Mesendoderm (in vitro differentiated cells): ENCODE measurements at places on chromosomes 2 and 18.
A peak's percentile ranks its signal among the peaks of the same experiment; 100 is the strongest.

DNA sequence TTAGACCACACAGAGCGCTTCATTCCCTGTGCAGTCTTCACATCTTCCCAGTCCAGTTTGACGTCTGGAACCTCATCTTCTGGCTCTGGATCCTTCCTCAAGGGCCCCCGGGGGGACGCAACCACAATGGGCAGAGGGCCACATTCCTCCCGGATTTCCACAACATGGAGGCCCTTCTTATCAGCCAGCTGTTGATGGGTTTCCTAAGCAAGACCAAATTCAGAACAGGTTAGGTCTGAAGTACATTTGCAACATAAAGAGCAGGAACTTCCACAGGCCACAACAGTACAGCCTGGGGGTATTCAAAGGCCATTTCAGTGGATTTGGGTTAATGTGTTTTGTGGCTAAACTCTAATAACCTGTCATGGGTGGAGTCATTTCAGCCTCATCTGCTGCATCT lies 34.2 kb downstream of the MRPS5 start:
- H3K4me1 ChIP-seq, result no peaks in the 10 kb centered on the region
- no peaks in the 10 kb centered on the region for H3K27me3 ChIP-seq
- H3K36me3 ChIP-seq, result peaks cover 8% of the 10 kb centered on the region
- peak; percentile 39 for DNase-seq
- H3K27ac ChIP-seq, result no peak overlapping the region

GRCh38 chr2:4356541-4356940 lies 653.2 kb downstream of the DCDC2C start:
- no peaks in the 10 kb centered on the region for H3K36me3 ChIP-seq
- H3K27me3 ChIP-seq, result no peaks in the 10 kb centered on the region
- H3K4me1 ChIP-seq, result no peaks in the 10 kb centered on the region
- H3K4me3 ChIP-seq, result no peak overlapping the region
- H3K27ac ChIP-seq, result no peak overlapping the region
- no peak for DNase-seq

- no peak overlapping the region for H3K4me3 ChIP-seq
- peaks cover 3% of the 10 kb centered on the region for H3K4me1 ChIP-seq
- H3K27ac ChIP-seq, result no peak overlapping the region
- no peaks in the 10 kb centered on the region for H3K36me3 ChIP-seq
Measured at GRCh38 chr18:48992133-48992532, 41.4 kb upstream of the SMAD7 start.

DNA sequence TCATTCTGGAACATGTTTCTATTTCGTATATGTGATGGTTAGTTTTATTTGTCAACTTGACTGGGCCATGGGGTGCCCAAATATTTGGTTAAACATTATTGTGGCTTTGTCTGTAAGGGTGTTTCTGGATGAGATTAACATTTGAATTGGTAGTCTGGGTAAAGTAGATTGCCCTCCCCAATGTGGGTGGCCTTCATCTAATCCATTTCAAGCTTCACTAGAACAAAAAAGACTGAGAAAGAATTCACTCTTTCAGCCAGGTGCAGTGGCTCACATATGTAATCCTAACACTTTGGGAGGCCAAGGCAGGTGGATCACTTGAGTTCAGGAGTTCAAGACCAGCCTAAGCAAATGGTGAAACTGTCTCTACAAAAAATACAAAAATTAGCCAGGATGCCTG lies 55.7 kb upstream of the TANC1 start:
- no peak for DNase-seq
- no peaks in the 10 kb centered on the region for H3K36me3 ChIP-seq
- no peak overlapping the region for H3K4me3 ChIP-seq
- H3K27me3 ChIP-seq, result no peaks in the 10 kb centered on the region

GRCh38 chr18:35835833-35836232 lies 136.6 kb upstream of the RMP24 start:
- no peaks in the 10 kb centered on the region for H3K36me3 ChIP-seq
- H3K27me3 ChIP-seq, result no peaks in the 10 kb centered on the region
- no peak overlapping the region for H3K27ac ChIP-seq
- no peaks in the 10 kb centered on the region for H3K4me1 ChIP-seq

DNA sequence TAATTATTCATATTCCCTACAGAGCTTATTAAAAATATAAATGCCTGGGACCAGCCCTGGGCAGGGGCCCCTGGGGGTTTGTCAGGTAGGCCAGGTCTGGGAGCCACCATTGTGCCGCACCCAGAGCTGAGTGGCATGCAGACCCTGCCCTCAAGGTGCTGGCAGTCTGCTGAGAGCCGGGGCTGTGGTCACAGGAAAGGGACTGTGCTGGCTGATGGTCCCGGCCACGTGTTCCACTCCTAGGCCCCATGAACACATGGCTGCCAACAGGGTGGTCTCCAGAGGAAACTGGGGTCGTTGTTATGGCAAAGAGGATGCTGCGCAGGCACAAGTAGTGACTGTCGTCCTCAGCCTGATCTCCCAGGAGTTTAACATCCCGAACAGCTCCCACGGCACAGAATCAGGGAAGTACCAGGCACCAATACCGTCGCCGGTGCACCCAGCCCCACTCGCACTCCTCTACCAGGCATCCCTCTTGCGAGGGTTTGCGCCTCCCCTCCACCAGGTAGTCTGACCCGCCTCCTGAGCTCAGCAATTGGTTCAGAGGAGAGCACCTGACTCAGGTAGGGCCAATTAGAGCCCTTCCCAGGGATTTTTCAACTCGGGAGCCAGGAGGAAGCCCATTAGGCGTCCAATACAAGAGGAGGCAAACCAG lies 39.2 kb upstream of the BIN1 start:
- H3K27ac ChIP-seq, result no peak overlapping the region
- no peaks in the 10 kb centered on the region for H3K27me3 ChIP-seq
- H3K4me1 ChIP-seq, result no peaks in the 10 kb centered on the region
- no peak for DNase-seq
- H3K36me3 ChIP-seq, result no peaks in the 10 kb centered on the region
- H3K4me3 ChIP-seq, result no peak overlapping the region

- no peaks in the 10 kb centered on the region for H3K4me1 ChIP-seq
- H3K27ac ChIP-seq, result no peak overlapping the region
- H3K36me3 ChIP-seq, result no peaks in the 10 kb centered on the region
- DNase-seq, result no peak
- no peaks in the 10 kb centered on the region for H3K27me3 ChIP-seq
Measured at GRCh38 chr2:37771600-37772088, 100.2 kb upstream of the CDC42EP3 start.

- no peaks in the 10 kb centered on the region for H3K27me3 ChIP-seq
- H3K4me3 ChIP-seq, result no peak overlapping the region
- H3K27ac ChIP-seq, result no peak overlapping the region
- no peaks in the 10 kb centered on the region for H3K36me3 ChIP-seq
Measured at GRCh38 chr18:37483221-37483971, 82.2 kb downstream of the CELF4 start.

GRCh38 chr18:8667846-8668245 lies 37.5 kb upstream of the MTCL1 start:
- peaks cover 4% of the 10 kb centered on the region for H3K4me1 ChIP-seq
- H3K36me3 ChIP-seq, result no peaks in the 10 kb centered on the region
- no peak overlapping the region for H3K4me3 ChIP-seq
- no peaks in the 10 kb centered on the region for H3K27me3 ChIP-seq
- no peak for DNase-seq
- H3K27ac ChIP-seq, result no peak overlapping the region

- no peaks in the 10 kb centered on the region for H3K36me3 ChIP-seq
- no peak overlapping the region for H3K4me3 ChIP-seq
- H3K27me3 ChIP-seq, result peaks cover 75% of the 10 kb centered on the region
- DNase-seq, result peak; percentile 49
- H3K4me1 ChIP-seq, result peaks cover 4% of the 10 kb centered on the region
- H3K27ac ChIP-seq, result no peak overlapping the region
Measured at GRCh38 chr2:19361325-19361990, 3.0 kb upstream of the OSR1 start.

DNA sequence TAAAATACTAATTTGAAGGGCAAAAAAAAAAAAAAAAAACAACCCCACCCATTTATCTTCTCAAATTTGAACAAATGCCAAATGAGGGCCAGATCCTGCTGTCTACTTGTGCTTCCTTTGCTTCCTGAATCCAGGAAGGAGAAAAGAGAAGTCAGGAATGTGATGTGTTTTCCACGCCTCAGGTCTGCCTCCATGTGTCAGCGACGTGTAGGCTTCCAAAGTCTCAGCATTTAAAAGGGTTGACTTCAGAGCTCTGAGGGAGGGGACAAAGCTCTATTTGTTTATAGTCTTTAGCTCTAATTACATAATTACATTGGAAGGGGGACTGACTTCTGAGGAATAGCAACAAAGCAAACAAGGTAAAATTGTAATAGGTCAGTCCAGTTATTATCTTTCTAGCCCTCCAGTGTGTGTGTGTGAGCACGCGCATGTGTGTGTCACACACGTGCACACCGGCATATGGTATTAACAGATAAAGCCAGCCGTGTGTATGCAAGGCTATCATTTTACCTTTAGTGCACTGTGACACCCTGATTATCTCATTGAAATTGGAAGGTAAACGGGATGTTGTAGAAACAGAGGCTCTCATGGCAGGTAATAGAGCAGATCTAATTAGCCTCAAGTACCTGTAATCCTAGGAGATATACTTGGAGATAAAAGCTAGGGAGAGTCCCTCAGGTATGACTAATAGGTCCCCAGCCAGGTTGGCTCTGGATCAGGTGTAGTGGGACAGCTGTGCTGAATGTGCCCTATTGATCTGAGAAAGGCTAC lies 911.4 kb upstream of the ZEB2 start:
- H3K27me3 ChIP-seq, result no peaks in the 10 kb centered on the region
- no peak overlapping the region for H3K27ac ChIP-seq
- H3K4me1 ChIP-seq, result peaks cover 3% of the 10 kb centered on the region
- peak; percentile 81 for DNase-seq
- H3K4me3 ChIP-seq, result no peak overlapping the region

GRCh38 chr18:22434973-22435608 lies 17.4 kb upstream of the CTAGE1 start:
- H3K4me1 ChIP-seq, result no peaks in the 10 kb centered on the region
- no peak for DNase-seq
- no peak overlapping the region for H3K27ac ChIP-seq
- H3K27me3 ChIP-seq, result no peaks in the 10 kb centered on the region

DNA sequence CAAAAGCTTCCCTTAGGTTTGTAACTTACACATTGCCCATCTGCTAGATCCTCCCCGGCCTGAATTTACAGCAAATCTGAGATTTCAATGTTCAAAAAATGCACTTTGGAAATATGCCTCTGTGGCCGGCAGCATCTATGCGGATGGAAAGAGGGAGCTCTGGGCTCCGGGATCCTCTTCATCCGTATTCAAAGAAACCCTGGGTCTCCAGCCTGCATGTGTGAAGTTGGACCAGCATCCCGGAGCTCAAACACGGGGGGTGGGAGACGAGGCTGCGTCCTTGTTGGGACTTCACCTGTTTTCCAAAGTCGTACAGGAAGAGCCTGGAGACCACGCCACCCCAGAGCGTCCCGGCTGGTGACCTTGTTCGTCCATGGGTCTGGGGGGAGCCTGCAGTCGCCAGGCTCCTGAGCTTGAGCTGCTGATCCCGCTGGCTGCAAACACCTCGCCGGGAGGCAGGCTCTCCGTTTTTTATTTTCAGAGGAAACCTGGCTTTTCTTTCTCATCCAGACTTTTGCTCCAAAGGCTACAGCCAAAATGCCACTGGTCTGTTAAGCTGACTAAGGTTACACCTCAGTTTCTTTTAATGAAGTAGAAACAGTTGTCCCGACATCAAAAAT lies 77.4 kb downstream of the PTGR3 start:
- H3K36me3 ChIP-seq, result no peaks in the 10 kb centered on the region
- no peaks in the 10 kb centered on the region for H3K27me3 ChIP-seq
- H3K27ac ChIP-seq, result no peak overlapping the region
- H3K4me1 ChIP-seq, result no peaks in the 10 kb centered on the region
- DNase-seq, result no peak
- H3K4me3 ChIP-seq, result no peak overlapping the region

DNA sequence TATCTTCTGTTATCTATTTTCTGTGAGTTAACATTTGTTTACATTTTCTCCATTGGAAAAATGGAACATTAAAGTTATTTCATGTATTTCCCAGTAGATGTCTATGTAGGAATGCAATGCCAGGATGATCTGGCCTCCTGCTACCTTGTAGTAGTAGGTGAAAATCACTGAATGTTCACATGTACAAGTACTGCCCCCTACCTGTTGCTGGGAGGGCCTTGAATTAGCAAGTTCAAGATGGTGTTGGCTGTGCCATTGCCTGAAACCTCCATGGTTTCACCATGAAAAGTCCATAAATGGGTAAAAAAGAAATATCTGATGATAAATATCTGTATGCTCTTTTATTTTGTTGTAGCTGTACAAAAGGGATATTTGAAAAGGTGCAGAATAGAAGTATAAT lies 30.7 kb downstream of the XRCC5 start:
- H3K4me1 ChIP-seq, result no peaks in the 10 kb centered on the region
- peaks cover 24% of the 10 kb centered on the region for H3K36me3 ChIP-seq
- no peak overlapping the region for H3K4me3 ChIP-seq
- no peak overlapping the region for H3K27ac ChIP-seq
- DNase-seq, result peak; percentile 73

GRCh38 chr18:51447351-51448342 lies 250.2 kb upstream of the MEX3C start:
- H3K36me3 ChIP-seq, result no peaks in the 10 kb centered on the region
- no peaks in the 10 kb centered on the region for H3K4me1 ChIP-seq
- no peak overlapping the region for H3K4me3 ChIP-seq
- no peak overlapping the region for H3K27ac ChIP-seq

DNA sequence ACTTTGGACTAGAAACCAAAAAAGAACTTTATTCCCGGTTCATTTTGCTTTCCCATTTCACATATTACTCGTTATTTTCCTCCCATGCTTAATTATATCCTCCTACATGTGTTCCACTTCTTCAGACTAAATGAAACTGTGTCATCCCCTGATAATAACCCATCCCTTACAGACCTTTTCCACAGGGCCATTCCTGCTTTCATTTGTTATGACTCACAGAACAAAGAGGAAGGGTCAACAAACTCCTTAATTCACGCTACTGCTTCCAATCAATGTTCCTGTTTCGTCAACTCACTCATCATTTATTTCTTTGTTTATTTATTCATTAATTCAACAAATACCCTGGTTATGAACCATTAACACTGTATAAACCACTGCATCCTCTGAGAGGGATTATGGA lies 104.5 kb downstream of the ZEB2 start:
- no peak overlapping the region for H3K4me3 ChIP-seq
- DNase-seq, result no peak
- no peaks in the 10 kb centered on the region for H3K36me3 ChIP-seq
- no peaks in the 10 kb centered on the region for H3K4me1 ChIP-seq

- DNase-seq, result peak; percentile 72
- no peak overlapping the region for H3K27ac ChIP-seq
- no peaks in the 10 kb centered on the region for H3K36me3 ChIP-seq
- no peaks in the 10 kb centered on the region for H3K27me3 ChIP-seq
Measured at GRCh38 chr18:26614374-26614773, 66.0 kb upstream of the KCTD1 start.

GRCh38 chr2:215355801-215356200 lies 43.9 kb downstream of the ATIC start:
- H3K27ac ChIP-seq, result no peak overlapping the region
- H3K36me3 ChIP-seq, result peaks cover 2% of the 10 kb centered on the region
- DNase-seq, result no peak
- H3K4me3 ChIP-seq, result no peak overlapping the region
